Activated naive CD8-positive, alpha-beta T cell treated with anti-CD3 and anti-CD28 coated beads, Interleukin-2, amount 10 ng/mL, durations not matched to agents 7 days and 5 days (primary cell): ENCODE measurements at places on chromosomes 2 and 18.
A peak's percentile ranks its signal among the peaks of the same experiment; 100 is the strongest.

- no peak overlapping the region for H3K4me3 ChIP-seq
- DNase-seq = no peak
- peaks cover 17% of the 10 kb centered on the region for H3K27me3 ChIP-seq
- H3K4me1 ChIP-seq = no peaks in the 10 kb centered on the region
- no peak overlapping the region for H3K27ac ChIP-seq
These were observed 112.1 kb downstream of the MBD2 start for GRCh38 chr18:54112356-54112755.

DNA sequence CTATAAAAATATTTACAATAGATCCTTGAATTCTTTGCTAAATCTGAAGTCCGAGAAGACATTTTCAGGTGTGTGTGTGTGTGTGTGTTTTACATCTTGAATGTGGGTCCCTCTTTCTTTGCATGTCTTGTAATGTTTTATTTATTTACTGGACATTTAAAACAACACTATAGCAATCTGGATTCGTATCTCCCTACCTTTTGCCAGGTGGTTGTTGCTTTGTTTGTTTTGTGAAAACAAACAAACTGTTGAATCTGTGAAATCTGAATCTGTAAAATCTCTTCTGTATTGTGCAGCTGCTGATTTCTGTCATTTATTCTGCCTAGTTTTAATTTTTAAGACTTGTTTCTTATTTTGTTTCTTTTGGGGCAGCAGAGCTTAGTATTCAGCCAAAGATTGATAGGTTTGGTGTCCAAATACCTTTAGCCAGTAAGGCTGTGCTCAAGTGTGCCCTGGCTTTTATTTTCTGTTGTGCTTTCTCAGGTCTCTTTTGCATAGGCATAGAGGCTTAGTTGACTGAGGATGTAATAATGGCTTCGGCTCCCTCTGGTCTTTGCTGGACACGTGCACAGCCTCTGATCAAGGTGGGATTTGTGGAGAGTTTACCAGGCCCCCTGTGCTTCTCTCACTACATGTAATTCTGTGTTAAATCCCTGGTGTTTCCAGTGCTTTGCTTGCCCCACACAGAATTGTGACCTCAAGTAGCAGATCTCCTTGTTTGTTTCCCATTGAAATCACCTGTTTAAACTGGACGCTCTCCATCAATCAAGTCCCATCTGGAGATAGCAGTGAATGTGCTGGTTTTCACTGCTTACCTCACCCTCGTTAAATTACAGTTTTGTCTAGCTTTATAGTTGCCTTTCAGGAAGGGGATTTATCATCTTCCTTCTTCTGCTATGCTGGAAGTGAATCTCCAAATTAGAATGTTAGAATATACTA is 71.1 kb downstream of the BIRC6 start:
- no peaks in the 10 kb centered on the region for H3K27me3 ChIP-seq
- H3K4me1 ChIP-seq = peaks cover 22% of the 10 kb centered on the region
- no peak overlapping the region for H3K27ac ChIP-seq
- DNase-seq = no peak
- no peak overlapping the region for H3K4me3 ChIP-seq

DNA sequence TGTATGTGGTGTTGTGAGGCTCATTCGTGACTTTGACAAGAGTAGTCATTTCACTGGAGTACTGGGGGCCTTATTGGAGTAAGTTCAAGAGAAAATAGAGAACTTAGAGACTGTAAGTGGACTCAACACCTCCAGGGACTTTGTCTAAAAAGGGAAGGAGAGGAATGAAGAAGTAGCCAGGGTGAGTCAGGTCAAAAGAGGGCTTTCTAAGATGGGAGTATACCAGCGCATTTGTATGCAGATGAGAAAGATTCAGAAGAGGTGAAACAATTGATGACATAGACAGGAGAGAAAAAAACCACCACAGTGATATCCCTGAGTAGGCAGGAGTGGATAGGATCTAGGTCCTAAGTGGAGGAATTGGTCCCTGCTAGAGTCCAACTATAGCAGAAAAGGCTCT is 246.8 kb downstream of the IKZF2 start:
- H3K4me3 ChIP-seq = no peak overlapping the region
- H3K4me1 ChIP-seq = no peaks in the 10 kb centered on the region
- peaks cover 2% of the 10 kb centered on the region for H3K36me3 ChIP-seq
- DNase-seq = no peak
- H3K27ac ChIP-seq = no peak overlapping the region

- H3K4me3 ChIP-seq = no peak overlapping the region
- H3K27me3 ChIP-seq = peaks cover 2% of the 10 kb centered on the region
- H3K27ac ChIP-seq = no peak overlapping the region
- no peaks in the 10 kb centered on the region for H3K4me1 ChIP-seq
- no peak for DNase-seq
These were observed 60.5 kb upstream of the CYRIA start for GRCh38 chr2:16726147-16726546.

GRCh38 chr2:119349289-119349688 is 17.3 kb downstream of the C2orf76 start:
- H3K27ac ChIP-seq = no peak overlapping the region
- no peaks in the 10 kb centered on the region for H3K27me3 ChIP-seq

- H3K4me1 ChIP-seq = no peaks in the 10 kb centered on the region
- H3K4me3 ChIP-seq = no peak overlapping the region
- H3K27me3 ChIP-seq = peaks cover 5% of the 10 kb centered on the region
These were observed 37.3 kb upstream of the ZNF512 start for GRCh38 chr2:27545348-27546141.

DNA sequence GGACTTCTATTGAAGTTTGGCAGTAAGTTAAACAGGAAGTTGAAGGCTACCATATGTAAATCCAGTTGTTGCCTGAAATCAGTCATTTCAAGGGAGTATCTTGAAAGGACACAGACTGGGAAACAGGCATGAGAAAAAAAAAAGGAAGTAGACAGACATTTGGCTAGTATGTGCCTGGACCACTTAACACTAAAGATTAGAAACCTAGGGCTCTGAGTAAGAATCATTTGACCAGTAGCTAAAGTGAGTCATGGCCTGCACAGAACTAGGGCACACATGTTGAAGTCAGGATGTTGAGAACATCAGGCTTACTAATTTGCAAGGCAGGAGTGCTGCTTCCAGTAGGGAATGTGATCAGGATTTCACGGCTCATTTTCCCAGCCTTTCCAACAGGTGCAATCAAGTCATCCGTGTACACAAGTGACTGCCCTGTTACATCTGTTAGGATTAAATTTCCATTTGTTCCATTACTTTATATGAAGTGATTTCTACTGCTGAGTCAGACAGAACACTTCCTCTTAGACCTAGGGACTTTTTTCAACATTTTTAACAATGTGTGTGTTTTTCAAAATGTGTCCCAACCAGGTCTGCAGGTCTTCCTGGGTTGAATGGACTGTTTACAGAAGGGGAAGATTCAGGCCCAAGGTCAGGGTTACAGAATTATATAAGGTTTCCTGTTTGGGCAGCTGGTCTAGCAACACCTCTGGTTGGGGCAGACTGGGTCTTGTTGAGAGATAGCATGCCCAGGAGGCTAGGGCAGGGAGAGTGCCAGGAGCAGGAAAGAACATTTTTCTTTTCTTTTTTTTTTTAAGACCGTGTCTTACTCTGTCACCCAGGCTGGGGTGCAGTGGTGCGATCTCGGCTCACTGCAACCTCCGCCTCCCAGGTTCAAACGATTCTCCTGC is 145.6 kb downstream of the TGIF1 start:
- H3K4me1 ChIP-seq = peaks cover 34% of the 10 kb centered on the region
- H3K27ac ChIP-seq = peak overlapping the region; percentile 97
- peaks cover 15% of the 10 kb centered on the region for H3K36me3 ChIP-seq
